ENCODE measurements at places on chromosomes 7 and 10. TPM values are rescaled to one million over a fixed set of nuclear protein-coding genes. Genes with fewer than 3 reads are reported as not detected.

Gene CLEC5A
- total RNA-seq = 11.6 TPM

Gene SRRM3
- total RNA-seq = 1.6 TPM

Gene SH2D4B
- total RNA-seq = not detected

Gene C10orf90
- total RNA-seq = 0.20 TPM

Gene UBTD1
- total RNA-seq = 13.8 TPM

Gene ASZ1
- not detected for total RNA-seq

Gene GSAP
- total RNA-seq = 23.9 TPM

Gene OR2A12
- total RNA-seq = not detected

Gene HYAL4
- not detected for total RNA-seq
